ENCODE measurements at places on chromosomes 1 and 21.

GRCh38 chr21:40616377-40616704, 230.6 kb downstream of the DSCAM start:
- DNase-seq: no peak

- DNase-seq: no peak
Measured at GRCh38 chr1:10834770-10835412, 38.4 kb upstream of the CASZ1 start.

DNA sequence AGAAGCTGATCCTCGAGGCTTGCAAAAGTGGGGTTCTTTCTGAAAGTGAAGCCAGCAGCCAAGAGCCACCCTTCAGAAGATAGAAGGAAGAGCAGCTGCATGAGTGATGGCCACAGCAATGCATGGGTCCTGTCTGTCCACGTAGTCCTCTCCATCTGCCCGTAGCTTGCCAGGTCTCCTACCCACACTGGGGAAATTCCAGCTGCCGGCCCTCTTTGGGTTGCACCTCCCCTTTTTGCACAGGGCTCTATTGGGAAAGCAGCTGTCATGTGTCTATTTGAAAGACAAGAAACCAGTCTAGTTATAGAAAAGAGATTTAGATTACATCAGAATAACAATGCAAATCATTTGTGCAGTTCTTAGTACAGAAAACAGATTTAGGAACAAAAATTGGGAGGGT, 204.4 kb downstream of the GIPC2 start:
- DNase-seq: no peak

- DNase-seq: peak; percentile 63
Measured at GRCh38 chr1:225911191-225912130, 12.6 kb downstream of the PYCR2 start.

DNA sequence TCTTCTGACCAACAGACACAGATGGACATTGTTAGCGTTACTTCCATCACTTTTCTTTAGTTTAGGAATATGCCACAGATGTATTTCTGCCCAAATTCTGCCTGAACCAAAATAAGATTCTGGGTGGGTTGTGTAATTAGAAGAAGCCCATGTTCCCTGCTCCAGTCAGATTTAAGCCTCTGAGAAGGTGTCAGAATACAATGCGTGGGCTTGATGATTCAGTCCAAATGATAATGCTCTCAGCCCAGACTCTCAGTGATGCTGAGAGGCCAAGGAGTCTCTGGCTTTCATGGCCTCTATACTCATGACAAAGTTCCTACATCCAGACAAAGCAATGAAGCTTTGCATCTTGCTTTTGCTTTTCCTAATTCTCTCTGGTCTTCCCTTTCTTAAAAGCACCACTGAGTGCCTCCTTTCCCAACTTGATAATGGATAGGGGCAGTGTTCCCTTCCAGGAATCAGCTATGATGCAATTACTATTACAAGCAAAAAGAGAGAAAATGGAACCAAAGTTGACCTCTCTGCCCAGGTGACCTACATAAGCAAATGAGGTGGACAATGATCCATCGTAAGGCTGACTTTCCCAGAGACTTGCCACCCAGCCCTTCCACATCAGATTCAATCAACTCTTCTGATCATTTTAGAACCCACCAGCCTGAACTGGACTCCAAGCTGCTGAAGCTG, 8.8 kb downstream of the SEC16B start:
- no peak for DNase-seq

DNA sequence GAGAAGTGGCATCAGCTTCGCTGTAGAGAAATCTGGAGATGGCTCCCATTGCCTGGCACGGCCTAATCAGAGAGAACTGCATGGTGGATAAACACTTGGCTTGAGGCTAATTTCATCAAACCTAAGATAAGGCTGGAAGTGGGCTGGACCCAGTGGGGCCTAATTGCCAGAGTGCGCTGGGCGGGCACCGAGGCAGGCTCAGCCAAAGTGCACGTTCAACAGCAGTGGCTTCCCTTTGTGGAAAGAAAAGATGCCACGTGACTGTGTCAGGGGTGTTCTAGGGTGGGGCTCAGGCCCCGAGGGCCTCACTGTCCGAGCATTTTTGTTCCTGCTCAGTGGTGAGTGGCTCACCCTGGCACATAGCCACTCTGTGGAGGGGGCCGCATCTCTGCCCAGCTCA, 5.8 kb downstream of the PLCH2 start:
- DNase-seq: no peak

DNA sequence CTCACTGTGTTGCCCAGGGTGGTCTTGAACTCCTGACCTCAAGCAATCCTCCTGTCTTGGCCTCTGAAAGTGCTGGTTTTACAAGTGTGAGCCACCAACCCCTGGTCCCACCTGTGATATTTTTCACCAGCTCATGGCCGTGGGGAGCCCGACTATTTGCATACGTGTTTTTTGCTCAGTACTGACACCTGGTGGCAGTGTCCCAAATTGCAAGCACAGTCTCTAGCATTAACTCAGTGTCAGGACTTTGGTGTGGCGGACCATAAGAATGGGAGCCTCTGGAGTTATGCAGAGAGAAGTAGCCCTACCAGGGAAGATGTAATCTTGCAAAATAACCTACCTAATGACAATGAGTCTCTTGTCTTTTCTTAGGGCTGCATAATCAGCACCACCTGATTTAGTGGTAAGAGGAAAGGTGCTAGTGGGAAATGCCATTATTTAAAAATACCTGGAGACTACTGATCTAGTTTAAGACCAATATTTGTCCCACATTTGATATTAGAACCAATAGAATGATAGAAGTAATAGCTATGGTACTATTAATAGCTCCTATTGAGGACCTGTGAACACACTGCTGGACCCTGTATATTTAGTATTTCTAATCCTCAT, 305.4 kb downstream of the DISC1 start:
- DNase-seq: no peak

DNA sequence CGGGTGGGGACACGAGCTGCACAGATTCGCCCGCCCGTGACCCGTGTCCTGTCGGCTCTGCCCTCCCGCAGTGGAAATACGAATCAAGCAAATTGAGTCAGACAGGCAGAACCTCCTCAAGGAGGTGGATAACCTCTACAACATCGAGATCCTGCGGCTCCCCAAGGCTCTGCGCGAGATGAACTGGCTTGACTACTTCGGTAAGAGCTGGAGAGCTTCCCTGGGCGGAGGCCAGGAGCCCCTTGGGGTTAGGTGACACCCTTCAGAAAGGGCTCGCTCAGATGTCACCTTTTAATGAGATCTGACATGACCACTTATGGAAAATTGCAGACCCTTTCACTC, 489 bp downstream of the CDCA8 start:
- DNase-seq: no peak

- no peak for DNase-seq
Measured at GRCh38 chr1:11847667-11848372, at the start of gene NPPA. Gene NPPA (minus strand): TSS chr1:11847783. CDS start chr1:11847684, 99 bp downstream.

DNA sequence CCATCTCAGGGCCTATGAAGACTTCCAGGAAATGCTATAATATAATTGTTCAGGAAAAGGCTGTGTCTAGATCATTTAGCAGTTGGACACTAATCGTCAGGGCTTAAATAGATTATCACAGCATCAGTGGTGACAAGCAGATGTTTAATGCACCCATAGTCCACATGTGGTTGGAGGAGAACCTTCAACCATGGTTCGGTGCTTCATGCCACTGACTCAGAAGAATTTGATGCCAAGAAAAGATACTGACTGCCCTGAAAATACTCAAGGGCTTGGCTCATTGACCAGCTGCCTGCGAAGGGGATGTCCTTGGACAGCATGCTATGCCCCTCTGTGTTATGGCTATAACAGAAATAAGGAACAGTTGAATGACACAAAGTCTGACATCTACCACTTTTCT, 175.7 kb downstream of the HHIPL2 start:
- DNase-seq: no peak

- DNase-seq: no peak
Measured at GRCh38 chr1:76511558-76512179, 355.6 kb upstream of the ST6GALNAC5 start.

- DNase-seq: no peak
Measured at GRCh38 chr1:57576756-57577155, 152.9 kb upstream of the DAB1 start.

DNA sequence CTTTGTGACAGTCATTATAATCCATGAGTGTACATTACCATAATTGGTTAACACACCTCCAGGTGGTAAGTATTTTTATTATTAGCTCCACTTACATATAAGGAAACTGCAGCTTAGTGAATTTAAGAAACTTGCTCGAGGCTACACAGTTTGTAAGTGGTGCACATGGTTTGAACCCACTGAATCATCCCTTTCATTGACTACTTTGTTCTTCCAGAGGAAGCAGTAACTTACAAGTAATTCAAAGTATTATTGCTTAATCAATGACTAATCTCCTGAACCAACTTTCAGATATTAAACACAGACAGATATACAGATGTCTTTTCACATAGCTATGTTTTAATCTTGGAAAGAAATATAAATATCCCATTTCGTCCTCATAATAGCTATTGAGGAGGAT, 18.7 kb upstream of the CLDN8 start:
- DNase-seq: no peak

DNA sequence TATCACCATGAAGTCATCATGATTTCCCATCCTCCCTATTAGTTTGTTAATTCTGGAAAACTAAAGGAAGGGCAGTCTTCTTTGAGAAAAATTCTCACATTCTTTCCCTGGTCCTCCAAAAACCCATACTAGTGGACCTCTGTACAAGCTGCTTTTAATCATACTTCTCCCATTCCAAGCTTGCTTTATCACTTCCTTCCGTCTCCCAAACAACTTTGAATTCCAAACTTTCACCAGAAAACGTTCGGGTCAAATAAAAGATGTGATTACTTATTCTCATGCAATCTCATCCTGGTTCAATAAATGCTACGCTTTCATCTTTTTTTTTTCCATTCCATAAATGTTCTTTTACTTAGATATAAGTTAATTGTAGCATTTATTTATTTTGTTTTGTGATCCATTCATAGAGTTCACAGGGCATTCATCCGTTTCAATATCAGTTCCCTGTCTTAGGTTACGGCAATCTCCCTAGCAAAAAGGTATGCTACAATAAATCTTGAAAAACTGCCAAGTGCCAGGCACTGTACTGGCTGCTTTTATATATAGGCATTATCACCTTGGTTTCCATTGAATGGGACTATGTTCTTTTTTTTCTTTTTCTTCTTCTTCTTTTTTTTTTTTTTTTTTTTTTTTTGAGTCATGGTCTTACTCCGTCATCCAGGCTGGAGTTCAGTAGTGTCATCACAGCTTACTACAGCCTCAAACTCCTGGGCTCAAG, 100.2 kb upstream of the GREM2 start:
- DNase-seq: no peak

GRCh38 chr1:99705385-99705784, 59.5 kb downstream of the PALMD start:
- DNase-seq: no peak

DNA sequence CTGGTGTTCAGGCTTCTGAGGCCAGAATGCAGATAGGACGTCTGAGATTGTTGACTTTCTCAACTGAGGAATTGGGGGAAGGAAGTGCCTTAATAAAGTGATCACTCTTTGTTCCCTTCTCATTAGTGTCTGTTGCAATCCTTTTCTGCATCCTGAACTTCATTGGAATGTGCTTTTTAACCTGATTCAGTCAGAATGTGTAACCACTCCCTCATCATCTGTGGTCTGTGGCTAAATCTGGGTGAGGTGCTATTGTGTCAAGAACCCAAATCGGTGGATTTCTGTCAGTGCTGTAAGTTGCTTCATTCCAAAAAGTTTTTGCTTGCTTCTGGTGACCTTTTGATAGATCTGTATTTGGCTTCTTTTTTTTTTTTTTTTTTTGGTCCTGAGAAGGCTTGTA, 38.2 kb downstream of the ARID1A start:
- no peak for DNase-seq

GRCh38 chr1:170481000-170481399, 51.0 kb upstream of the GORAB start:
- DNase-seq: no peak

All from central memory CD4-positive, alpha-beta T cell (primary cell).